ENCODE measurements at places on chromosomes 3 and 15.

GRCh38 chr3:143307613-143308183 is 188.1 kb downstream of the CHST2 start:
- no peak for DNase-seq

- no peak for DNase-seq
These were observed 456 bp upstream of the TMEM62 start for GRCh38 chr15:43132830-43133429.

DNA sequence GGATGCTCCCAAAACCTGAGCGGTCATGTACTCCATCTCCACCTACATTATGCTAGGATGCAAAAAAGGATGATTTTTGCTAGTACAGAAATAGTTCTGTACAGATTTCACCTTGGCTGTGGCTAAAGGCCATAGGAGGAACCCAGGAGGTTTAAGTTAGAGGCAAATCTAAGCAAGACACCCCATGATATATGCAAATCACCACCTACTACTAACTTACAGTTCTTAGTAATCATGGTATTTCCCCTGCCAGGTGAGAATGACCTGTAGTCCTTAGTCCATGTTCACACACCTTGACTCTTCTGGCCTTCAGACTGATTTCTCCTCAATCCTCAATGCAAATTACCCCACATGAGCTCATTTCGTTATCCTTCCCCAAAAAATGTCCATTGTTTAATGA is 154.2 kb downstream of the IMPG2 start:
- DNase-seq: no peak

- no peak for DNase-seq
These were observed 22.6 kb upstream of the PEX5L start for GRCh38 chr3:180059356-180059755.

- no peak for DNase-seq
These were observed 9.6 kb upstream of the ABTB1 start for GRCh38 chr3:127663151-127663550.

DNA sequence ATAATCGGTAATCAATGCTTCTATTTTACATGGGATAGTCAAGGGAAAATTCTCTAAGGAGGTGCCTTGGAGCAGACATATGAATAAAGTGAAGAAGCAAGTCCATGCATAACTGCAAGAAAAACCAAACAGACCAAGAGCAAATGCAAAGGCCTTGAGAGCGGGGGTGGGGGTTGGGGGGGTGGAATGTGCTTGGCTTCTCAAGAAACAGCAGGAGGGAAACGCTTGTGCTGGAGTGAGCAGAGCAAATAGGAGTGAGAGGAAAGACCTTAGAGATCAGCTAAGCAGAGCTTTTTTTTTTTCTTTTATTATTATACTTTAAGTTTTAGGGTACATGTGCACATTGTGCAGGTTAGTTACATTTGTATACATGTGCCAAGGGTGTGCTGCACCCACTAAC is 260.8 kb downstream of the ARPP21 start:
- no peak for DNase-seq

DNA sequence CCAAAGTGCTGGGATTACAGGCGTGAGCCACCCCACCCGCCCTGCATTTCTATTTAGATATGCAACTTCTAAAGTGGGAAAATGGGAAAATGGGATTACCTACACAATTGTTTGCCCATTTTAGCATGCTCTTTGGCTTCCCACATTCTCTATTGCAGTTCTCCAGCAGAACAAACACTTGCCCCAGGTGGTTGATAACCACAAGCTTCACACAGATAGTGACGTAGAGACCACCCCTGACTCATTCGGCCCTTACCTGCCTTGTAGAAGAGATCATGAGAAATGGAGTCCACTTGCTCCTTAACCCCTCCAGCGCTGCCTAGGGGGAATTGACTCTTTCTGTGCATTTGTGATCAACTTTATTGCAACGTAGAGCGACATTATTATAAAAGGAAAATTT is 83.2 kb upstream of the RAP2B start:
- no peak for DNase-seq

- DNase-seq: no peak
These were observed 13.3 kb upstream of the CFAP44 start for GRCh38 chr3:113454630-113455029.

DNA sequence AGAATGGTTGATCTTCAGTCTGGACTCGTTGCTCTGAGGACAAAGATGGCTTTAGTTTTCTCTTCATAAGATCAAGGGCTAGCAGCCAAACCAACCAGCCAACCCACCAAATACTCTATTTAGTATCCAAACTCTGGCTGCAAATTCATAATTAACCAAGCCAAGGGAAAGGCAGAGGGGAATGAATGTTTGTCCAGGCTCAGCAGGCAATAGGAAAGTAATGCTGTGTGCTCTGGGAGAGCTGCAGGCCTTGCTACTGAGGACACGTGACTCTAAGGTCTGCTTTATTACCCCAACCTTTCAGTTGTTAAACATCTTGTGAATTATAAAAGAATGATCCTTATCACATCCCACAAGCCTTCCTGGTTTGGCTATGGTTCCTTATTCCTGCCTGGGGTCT is 52.3 kb upstream of the GALNT15 start:
- no peak for DNase-seq

- no peak for DNase-seq
These were observed 235.2 kb downstream of the RORA start for GRCh38 chr15:60993948-60994347.

DNA sequence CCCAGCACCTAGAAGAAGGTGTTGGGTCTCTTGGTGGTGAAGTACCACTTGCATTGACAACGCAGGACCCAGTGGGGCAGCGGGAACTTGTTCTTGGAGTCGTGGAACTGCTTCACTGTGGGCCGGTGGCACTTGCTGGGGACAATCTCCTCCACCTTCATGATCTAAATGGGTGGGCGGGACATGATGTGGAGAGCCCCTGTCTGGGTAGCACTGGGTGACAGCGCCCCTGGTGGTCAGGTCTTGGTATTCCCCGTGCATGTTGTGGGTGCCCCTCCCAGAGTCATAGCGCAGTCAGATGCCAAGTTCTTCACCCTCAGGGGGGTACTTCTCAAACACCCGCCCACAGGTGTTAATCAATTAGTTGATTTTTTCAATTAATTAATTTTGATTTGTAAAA is 60.2 kb downstream of the AGBL1 start:
- DNase-seq: no peak

DNA sequence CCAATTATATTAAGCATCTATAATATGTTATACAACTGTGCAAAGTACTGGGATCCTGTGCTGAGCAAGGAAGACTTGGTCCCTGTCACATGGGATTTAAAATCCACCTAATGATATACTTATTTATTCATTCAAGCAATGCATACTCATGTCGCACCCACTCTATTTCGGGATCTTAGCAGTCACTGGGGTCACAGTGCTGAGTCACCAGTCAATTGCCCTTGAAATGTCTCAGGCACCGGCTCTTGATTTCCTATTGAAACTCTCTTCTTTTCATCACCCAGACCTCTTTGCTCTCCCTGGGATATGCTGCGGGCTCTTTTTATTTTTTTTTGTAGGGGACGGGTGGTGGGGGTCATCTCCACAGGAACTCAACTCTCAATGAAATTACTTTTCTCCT is 194.5 kb upstream of the GAP43 start:
- DNase-seq: no peak

DNA sequence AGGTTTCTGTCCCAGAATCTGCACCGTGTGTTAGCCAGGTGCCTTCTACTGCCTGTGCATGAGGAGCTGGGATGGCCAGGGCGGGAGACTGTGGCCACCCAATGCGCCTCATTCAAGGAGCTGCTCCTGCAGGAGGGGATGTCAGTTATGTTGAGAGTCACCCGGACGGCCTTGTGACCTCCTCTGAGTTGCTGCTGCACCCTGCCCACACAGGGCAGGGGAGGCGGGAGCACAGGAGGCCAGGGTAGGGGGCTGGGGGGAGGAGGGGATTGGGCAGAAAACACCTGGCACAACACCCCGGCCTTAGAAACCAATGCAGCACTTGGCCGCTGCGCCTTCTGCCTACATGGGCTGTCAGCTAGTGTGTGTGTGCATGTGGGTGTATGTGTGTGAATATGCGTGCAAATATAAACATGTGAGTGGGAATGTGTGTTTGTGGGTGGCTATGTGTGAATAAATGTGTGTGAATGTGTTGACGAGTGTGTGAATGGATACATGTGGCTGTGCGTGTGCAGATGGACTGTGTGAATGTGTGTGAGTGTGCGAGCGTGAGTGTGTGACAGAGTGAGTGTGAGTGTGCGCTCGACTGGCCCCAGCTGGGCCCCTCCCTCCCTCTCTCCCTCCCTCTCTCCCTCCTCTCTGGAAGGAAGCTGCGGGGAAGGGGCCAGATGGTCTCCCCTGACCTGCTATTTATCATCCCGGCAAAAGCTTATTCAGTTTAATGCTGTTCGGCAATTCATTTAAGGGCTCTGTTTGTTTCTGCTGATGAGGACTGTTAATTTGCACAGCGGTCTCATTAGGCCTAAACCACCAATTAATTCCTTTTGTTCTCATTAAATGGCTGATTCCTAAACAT is 106.9 kb downstream of the TLE3 start:
- DNase-seq: no peak

DNA sequence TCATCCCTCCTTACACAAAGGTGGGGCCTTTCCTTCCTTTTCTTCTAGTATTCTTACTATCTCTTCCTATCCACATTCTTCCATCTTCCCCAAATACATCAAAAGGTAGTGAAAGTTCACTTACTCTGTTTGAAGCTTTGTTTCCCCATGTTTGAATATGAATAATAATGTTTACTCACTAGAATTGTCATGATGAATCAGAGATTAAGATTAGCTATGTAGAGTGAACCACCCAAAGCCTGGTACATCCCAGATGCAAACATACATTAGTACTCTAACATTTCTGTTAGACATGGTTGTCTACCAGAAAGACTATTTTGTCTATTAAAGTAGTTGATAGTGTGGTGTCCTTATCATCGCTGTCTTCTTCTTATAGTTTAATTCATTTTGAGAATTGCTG is 327.1 kb upstream of the TBC1D5 start:
- no peak for DNase-seq

DNA sequence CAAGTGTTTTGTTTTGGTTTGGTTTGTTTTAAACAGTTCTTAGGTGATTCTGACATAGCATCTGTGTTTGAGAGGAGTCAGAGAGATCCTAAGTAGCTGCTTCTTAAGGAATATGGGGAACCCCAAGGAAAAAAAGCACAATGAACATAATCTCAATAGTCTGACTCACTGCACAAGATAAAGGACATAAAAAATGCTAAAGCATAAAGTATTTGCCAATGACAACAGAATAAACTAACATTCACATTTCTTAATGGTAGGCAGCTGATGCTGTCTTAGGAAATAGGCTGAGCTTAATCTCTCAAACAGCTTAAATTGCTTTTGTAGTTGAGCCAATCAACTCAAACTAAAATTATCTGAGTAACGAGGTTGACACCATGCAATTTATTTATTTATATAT is 2.9 kb downstream of the NCEH1 start:
- DNase-seq: no peak

- DNase-seq: no peak
These were observed at the start of gene GABRG3 for GRCh38 chr15:26970712-26971210. Gene GABRG3, plus strand, starts transcription at chr15:26971181.

DNA sequence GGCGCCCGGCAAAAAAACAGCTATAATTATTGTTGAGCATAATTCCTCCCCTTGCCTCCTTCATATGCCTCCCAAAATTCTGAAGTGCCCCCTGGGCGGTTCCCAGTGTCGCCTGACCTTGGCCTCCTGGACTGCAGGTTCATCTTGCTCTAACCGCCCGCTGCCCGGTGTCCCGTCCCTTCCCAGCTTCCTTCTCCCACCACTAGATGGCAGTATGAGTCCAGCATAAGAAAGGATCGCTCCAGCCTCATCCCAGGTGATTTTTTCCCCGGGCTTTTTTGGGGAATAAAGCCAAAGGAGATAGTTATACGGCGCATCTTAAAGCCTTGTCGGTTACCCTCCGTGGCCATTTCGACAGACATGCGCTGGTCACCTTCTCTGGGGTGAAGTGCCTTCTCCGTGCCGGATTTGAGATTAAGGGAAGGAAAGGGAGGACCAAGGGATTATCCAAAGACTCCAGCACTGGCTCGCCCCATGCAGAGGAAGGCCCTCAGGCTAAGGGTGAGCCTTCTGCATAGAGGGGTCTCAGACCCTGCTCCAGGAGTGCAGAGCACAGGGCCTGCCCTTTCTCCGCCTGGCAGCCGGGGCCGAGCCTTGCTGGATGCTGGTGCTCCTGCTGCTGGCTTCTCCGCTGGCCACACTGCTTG is 45.8 kb upstream of the TRA2B start:
- peak; percentile 61 for DNase-seq

GRCh38 chr15:34849364-34849959 is 54.1 kb upstream of the ACTC1 start:
- no peak for DNase-seq

All from occipital lobe (tissue), 3 donors.